Gastrocnemius medialis (tissue), 4 donors: ENCODE measurements at places on chromosomes 7 and 10.

- no peak for DNase-seq
Observed at GRCh38 chr10:11406746-11407145, 204.7 kb downstream of the USP6NL start.

GRCh38 chr7:23357190-23358093, 58.3 kb downstream of the MALSU1 start:
- no peak for DNase-seq

- DNase-seq = no peak
Observed at GRCh38 chr7:159172400-159172799, 27.7 kb upstream of the VIPR2 start.

DNA sequence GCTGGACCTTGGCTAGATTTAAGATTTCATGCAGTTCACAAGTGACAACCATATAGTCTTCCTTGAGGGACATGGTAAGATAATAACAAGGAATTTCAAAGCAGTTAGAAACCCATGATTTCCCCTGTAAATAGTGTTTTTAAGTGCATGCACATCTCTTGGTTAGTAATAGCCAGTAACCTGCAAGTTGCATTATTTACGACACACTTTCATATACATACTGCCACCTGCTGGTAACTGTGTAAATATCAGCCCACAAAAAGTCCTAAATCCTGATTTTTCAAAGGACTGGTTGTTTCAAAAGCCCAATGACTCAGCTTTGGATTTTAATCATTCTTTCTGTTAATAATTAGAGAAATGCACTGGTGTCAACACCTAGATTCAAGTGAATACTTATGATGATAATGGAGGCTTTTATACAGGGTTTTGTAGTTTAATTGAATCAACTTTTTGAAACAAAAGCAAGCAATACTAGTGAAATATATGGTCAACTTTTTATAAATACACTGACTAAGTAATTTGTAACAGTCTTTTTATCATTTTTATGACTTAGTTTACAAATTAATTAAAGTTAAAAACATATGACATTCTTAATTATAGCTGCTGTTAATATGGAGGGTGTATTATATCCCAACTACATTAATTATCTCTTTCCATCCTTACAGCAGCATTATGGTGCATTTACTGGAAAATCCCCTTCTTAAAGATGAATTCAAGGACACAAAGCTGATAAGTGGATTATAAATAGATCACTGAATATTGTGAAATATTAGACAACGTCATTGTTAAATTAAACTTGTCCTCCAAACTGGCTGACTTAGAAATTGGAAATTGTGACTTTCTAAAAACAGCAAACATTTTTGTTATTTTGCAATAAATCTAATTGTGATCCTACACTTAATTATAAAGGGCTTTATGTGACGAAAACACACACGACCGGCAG, 367.7 kb upstream of the SEMA3D start:
- no peak for DNase-seq

DNA sequence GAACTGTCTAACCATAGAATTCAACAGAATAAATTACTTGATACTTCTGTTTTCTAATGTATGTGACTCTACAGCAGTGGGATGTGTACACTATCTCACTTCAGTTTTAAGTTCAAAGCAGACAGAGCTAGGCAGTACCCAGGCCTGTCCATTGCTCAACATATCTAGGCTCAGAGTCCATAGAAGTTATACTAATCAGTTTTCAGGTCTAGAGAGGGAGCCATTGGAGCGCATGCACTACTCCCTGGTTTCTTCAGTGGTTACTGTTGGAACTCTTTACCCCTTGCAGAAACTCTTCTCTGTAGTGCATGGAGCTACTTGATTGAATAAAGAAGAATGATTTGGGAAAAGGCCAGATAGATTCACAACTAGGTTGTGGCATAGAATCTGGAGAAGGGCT, 4.4 kb downstream of the CD36 start:
- DNase-seq = no peak

DNA sequence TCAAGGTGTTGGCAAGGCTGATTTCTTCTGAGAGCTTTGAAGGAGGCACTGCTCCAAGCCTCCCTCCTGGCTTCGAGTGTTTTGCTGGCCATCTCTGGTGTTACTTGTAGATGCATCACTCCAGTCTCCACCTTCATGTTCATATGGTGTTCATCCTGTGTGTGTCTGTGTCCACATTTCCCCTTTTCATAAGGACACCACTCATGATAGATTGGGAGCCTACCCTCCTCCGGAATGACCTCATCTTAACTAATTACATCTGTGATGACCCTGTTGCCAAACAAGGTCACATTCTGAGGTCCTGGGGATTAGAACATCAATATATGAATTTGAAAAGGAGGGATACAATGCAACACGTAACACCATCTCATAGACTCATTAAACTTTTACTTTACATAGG, 119.0 kb downstream of the CREB5 start:
- no peak for DNase-seq

DNA sequence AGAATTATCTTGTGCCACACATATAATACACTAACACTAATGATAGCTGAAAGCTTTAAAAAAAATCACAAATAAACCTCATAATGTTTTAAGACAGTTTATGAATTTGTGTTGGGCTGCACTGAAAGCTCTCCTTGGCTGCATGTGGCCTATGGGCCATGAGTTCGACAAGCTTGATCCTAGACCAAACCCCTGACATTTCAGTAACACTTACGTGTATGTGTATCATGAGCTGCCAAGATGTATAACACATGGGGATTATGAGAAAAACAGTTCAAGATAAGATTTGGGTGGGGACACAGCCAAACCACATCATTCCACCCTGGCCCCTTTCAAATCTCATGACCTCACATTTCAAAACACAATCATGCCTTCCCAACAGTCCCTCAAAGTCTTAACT, 823.8 kb downstream of the PCDH15 start:
- DNase-seq = no peak

GRCh38 chr10:70312249-70312648, 28.4 kb upstream of the NPFFR1 start:
- DNase-seq = no peak

GRCh38 chr7:126716321-126716720, 536.4 kb downstream of the GRM8 start:
- no peak for DNase-seq

DNA sequence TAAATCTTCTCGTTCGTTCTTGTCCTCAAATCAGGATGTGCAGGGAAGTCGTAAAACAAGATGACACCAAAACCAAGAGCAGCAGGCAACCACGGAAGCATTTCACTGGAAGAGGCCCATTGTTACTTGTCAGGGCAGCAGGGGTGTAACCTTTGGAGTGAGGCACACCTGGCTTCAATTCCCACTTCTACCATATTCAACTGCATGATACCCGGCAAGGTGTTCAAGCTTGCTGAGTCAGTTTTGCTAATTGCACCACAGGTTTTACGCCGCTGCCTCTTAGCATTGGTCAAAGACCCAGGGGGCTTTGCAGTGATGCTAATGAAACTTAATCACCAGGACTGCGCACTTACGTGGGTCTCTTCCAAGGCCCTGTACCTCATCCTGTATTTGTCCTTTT, 50.0 kb upstream of the PTER start:
- no peak for DNase-seq

DNA sequence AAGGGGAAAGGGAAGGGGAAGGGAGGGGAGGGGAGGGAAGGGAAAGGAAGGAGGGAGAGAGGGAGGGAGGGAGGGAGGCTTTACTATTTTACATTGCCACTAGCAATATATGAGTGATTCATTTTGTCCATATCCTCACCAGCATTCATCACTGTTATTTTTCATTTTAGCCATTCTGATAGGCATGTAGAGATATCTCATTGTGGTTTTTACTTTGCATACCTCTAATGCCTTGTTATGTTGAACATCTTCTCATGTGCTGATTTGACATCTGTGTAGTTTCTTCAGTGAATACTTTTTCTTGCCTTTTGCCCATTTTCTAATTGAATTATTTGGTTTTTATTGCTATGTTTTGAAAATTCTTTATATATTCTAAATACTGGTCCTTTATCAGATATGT, 52.7 kb downstream of the GCC1 start:
- DNase-seq = no peak

GRCh38 chr10:108631332-108631731, 1292.0 kb downstream of the XPNPEP1 start:
- DNase-seq = no peak

DNA sequence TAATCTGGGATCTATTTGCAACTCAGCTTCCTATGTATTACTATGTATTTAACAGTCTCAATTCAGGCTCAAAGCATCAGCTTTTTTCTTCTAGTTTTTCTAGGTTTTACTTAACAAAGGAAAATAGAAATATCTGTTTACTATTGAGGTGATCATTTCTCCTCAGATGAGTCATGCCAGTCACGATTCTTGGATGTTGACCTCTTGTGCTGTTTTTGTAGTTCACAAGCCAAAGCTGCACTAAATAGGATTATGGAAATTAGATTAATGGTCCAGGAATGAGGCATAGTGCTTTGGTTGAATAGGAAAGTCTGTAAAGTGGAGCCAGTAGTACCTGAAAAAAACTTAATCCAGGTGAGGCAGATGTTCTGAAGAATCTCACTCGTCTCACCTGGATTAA, 198.3 kb upstream of the KAT6B start:
- DNase-seq = no peak

GRCh38 chr10:30742471-30742870, 112.9 kb upstream of the LYZL2 start:
- DNase-seq = no peak

DNA sequence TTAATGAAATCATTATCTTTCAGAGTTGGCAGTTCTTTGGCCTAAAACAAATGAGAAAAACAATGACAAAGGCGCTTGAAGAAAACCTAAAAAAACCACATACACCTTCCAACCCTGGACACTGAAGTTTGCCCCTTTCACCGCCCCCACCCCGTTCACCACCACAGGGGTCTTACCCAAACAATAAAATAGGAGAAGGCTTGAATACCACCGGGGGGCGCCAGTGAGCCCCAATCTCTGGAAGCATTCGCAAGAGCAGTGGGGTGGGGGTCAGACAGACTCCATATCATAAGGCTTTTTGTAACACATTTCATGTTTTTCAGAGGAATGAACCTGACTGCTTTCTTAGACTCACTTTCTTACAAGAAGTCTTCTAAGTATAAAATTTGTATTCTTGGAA, 163.6 kb downstream of the PIP4K2A start:
- DNase-seq = peak; percentile 34

DNA sequence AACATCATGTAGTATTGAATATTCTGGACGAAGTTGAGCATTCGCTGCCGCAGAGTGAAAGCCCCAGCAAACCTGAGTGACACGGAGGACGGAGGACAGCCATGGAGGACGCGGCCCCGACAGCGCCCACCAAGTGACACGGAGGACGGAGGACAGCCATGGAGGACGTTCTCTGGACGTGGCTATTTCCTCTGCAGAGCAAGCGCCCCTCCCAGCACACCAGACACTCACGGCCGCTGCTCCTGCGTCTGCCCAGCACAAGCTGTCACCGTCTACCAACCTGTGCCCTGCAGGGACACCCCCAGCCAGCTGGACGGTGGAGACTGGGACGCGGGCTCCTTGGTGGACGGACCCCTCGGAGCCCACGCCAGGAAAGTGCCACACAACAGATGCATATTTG, 7.3 kb upstream of the ADAM8 start:
- DNase-seq = no peak

- DNase-seq = no peak
Observed at GRCh38 chr10:49598986-49599385, 11.1 kb upstream of the SLC18A3 start.

- DNase-seq = no peak
Observed at GRCh38 chr10:9096288-9096687, 1041.8 kb downstream of the GATA3 start.

DNA sequence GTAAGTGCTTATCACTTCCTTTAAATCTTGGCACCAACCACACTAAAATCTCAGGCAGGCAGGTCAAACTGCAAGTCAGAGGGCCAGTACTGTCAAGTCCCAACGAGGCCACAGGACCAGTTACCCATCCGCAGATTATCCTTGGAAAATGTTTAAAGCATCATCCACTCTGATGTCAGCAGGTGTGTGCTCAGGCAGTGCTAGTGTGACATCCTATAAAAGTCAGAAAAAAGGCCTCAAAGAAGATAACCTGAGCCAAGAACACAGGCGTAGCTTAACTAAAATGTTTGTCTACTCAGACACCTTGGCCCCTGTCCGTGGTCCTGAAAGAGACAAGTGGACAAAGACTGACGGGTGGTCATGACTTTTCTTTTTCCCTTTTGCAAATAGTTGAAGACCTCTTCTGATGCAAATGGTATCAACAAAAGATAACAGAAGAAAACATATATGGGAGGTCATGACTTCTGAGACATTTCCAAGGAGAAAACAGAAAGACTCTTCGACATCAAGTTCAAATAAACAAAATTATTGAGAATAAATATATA, 309.3 kb downstream of the KCNMA1 start:
- DNase-seq = no peak

DNA sequence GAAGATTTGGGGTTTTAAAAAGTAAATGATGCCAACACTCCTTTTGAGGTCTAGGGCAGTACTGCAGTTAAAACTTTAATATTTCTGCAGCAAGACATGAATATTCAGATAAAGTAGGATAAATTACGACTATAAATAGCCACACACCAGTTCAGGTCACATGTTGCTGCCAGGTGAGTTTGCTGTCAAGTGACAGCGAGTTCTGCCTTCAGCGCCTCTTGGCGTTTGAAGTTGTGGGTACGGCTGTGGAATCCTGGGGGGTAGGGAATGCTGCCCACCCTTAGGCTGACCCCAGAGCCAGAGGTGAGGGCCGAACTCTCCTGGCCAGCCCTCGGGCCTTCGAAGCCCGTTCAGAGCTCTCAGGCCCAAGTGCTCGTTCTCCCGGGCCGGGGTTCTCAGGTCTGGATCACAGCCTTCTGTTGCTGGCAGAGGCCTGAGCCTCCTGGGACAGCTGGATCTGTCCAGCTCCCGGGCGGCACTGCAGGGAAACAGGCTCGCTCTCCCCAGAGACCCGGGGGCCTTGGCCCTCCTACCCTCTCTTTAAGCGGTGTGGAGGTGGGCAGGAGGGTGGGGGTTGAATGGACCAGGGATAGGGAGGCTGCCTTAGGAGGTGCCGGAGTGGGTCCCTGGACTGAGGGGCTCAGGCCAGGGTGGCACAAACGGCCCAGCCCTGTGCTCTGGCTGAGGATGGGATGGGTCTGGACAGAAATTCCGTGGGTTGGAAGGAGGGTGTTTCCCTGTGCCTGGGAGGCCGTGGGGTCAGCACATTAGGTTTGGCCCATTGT, 5.4 kb downstream of the BRI3 start:
- peak; percentile 64 for DNase-seq

DNA sequence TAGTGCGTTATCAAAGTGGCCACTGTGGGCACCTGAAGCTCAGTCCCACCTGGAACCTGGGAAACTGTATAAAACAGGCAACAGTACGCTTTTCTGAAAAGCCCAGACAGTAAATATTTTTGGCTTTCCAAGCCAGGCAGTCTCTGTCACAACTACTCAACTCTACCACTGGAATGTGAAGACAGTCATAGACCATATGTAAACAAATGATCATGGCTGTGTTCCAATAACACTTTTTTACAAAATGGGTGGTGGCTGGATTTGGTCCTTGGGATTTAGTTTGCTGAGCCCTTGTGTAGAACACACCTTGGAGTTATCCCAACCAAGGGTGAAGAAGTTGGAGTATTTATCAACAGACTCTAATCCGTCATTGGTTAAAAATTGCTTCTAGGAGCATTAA, 259.9 kb downstream of the SKIDA1 start:
- no peak for DNase-seq

GRCh38 chr7:106283501-106283830, 1.3 kb downstream of the NAMPT start:
- DNase-seq = no peak
